ENCODE measurements at places on chromosomes 1 and 21.

DNA sequence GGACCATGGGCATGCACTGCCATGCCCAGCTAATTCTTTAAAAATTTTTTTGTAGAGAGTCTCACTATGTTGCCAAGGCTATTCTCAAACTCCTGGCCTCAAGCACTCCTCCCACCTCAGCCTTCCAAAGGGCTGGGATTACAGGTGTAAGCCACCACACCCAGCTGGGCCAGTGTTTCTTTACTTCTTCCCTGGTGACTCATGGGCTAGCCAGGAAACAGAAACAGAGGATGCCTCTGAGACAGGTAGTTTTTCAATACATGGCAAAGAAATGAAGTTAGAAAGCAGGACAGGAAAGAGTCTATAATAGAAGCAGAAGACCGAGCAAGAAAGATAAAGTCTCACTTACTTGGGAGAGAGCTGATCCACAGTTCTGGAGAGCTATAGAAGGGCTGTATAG is 7.6 kb upstream of the C1orf74 start:
- DNase-seq, result no peak

DNA sequence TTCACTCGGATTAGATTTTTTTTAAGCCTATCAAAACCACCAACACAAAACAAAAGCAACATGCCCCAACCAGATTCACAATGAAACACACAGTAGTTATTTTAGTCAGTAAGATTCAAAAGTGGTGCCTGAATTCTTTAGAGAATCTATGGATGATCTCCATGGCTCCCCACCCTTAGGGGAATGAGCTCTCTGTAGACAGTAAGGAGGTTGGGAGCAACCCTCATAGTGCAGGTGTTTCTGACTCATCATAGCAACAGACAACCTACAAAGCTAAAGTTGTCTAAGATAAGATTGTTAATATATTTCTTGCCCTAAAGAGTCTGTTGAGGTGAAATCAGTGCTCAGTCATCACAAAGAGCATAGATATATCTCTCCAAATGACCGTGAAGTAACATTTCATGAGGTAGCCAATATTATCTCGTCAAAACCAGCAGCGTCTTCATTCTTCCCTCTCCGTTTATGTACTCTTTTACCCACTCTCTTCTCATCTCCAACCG is 78.3 kb downstream of the ADAMTS1 start:
- DNase-seq, result no peak

GRCh38 chr1:229710746-229711145 is 84.7 kb downstream of the URB2 start:
- DNase-seq, result no peak

GRCh38 chr21:32806810-32807386 is 35.3 kb upstream of the PAXBP1 start:
- DNase-seq, result peak; percentile 75

DNA sequence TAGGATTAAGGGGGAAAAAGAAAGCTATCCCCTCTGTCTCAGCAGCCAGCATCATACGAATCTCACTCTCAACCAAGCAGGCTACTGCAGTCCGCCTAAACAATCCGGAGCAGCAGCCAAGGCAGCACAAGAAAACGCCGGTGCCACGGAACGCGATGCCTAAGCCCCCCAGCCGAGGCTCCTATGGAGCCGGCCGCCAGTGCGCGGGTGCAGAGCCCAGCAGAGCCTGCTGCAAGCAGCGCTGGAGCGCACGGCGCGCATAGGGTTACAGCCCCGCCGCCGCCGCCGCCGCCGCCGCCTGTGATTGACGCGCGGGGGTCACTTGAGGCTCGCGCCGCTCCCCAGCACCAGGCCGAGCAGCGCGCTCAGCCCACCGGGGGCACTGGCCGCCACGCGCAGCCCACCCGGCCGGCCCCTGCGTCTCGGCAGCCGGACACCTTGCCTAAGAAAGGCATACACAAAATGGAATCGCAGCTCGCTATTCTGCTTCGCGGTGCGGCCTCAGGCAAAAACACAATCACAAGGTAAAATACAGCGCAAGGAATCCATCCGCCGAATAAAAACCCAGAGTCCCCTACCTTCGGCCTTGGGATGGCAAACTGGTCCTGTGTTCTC is 780 bp downstream of the HIVEP3 start:
- DNase-seq, result peak; percentile 45

- peak; percentile 79 for DNase-seq
These were observed 9.6 kb downstream of the IGSF9 start for GRCh38 chr1:159935719-159936272.

GRCh38 chr1:60388092-60388987 is 314.8 kb upstream of the C1orf87 start:
- no peak for DNase-seq

DNA sequence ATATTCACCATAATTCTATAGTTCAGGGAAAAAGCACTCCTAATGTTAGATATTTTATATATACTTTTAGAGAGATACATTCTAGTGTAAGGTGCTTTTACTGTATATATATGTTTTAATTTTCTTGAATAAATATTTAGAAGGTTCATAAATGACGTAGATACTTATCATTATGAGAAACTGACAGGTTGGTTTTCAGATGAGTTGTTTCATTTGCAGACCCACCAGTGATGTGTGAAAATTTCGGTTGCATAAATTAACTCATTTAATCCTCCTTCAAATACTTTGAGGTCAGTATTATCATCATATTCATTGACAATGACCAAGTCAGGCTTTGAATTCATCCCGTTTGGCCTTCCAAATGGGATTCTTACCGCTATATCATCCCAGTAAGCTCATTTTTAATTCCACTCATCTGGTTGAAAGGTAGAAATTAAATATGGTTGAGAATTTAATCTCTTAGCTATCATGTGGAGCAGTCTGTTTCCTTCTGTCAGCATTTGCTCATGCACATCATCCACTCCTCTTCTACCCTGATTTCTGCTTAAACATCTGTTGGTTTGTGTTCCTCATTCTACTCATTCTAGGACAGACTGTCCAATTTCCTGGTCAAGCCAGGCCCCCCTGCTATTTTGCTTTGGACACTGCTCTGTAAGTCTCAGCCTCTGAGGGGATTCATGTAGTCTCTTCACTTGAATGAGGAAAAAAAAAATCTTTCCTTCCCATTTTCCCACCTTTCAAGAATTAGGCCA is 1156.6 kb downstream of the PLA2G4A start:
- no peak for DNase-seq

DNA sequence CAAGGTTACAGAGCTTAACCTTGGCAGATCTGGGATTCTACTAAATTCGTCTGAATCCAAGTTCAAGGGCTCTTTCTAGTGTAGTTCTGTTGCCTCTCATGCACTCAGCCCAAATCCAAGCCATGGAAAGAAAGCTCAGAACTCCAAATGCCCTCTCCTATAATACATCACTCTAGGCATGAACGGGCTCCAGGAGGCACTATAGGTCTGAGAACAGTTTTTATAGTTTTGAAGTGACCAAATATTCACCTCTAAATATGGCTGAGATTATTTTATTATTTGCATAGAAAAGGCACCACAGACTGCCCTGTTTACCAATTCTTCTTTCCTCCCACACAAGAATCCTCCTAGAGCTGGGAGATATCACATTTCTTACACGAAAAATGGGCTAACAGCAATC is 327.9 kb upstream of the BEND5 start:
- DNase-seq, result no peak

All from suppressor macrophage (primary cell).